ENCODE measurements at places on chromosomes 1 and 21.

DNA sequence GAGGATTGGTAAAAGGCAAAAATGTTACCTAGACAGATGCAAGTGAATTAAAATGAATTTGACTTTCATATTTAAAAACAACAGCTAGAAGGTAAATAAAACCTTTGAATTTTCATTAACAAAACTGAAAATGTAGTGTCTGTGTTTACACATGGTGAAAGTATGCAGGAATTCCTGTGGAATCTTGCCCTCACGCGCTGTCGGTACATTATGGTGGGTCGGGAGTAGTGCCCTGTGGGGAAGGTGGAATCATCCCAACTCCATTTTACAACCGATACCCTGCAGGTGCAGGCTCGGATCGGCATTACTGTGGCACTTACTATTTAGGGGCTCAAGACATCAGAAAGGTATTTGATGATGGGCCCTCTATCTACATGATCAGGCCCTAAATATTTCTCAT lies 197.2 kb upstream of the MAP1LC3C start:
- no peak for DNase-seq

- DNase-seq: no peak
Measured at GRCh38 chr21:45318146-45318555, 30.5 kb upstream of the POFUT2 start.

GRCh38 chr1:182607566-182607965 lies 3.4 kb upstream of the RGS16 start:
- DNase-seq: no peak

DNA sequence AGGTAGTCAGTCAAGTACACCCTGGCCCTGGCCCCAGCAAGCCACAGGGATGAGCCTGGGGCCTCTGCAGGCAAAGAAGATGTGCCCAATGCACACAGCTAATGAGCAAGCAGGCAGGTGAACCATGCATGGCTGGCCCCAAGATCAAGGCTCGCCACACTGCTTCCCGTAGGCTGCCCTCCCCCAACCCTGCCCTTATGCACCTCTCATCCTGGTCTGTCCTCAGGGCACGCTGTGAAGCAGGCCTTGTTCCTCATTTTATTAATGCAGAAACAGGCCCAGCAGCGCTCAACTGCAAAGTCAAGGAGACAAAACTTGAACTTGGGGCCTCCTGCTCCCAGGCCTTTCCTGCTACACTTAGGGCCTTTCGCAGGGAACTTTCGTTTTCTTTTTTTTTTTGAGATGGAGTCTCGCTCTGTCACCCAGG lies 35.6 kb upstream of the ID3 start:
- no peak for DNase-seq

DNA sequence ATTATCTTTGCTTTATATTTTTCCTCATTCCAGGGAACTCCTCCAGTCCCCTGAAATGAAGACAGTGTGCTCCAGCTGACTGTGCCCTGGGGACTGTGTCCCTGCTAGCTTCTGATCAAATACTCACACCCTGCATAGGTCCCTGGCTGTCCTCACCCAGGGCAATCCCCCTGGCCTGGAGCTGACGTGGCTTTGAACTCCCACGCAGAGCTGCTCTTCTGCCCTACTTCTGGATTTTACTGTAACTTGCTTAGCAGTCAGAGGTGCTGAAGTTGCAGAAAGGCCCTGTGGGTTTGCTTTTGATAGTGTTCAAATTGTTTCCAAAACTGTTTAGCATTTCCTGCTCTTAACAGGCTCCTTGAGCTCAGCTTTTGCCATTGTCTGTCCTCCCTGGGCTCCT lies 186.5 kb downstream of the FASLG start:
- no peak for DNase-seq

DNA sequence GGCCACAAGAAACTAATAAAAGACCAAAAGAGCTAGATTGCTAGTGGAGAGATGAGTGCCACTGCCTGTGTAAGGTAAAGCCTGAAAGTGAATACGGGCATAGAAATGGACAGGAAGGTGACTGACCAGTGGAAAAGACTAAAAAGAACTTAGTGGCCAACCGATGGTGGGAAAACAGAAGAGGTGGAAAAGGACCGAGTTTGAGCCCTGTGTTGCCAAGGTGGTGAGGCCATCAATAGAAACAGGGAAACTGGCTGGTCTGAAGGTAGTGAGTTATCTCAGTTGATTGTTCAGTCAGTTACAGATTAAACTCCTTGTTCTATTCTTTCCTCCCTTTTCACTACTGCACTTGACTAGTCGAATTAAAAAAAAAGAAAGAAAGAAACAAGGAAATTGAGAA lies 2.5 kb downstream of the WDR77 start:
- no peak for DNase-seq

DNA sequence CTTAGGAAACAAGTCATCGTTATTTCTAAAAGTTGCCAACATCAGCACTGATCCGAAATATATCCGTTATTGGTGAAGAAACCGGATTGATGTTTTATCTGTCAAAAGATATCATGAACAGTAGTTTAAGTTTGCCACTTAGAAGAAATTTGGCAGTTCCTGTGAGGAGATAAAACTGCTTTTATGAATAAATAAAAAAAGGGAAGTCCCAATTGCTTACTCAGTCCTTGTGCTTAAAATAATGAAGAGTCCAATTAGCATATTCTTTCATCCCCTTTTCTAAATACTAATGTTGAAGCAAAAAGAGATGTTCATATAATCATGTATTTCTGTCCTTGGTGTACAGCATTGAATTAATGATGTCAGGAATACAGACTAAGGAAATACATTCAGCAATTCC lies 164.6 kb downstream of the NCAM2 start:
- DNase-seq: no peak

- DNase-seq: no peak
Measured at GRCh38 chr1:55338448-55338820, 123.3 kb upstream of the USP24 start.

DNA sequence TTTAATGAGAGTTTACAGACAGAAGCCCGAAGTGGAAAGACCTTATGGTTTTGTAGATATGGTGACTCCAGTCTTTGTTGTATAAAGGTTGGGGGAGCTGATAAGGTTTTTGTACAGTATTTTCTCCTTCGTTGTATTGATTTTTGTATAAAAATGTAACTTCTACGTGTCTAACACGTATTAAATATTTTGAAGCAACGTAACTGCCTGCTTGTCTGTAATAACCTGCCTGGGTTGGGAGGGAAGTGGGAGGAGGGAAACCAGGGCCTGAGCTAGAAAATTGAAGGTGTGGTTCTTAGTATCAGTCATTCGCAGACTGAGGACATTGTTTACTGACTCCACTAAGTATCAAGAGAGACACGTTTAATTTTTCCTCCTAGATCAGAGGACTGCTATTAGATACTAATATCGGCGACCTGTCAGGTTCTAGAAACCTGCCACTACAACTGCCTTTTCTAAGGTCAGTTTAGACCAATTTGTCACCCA lies 2.2 kb downstream of the IER5 start:
- DNase-seq: no peak

DNA sequence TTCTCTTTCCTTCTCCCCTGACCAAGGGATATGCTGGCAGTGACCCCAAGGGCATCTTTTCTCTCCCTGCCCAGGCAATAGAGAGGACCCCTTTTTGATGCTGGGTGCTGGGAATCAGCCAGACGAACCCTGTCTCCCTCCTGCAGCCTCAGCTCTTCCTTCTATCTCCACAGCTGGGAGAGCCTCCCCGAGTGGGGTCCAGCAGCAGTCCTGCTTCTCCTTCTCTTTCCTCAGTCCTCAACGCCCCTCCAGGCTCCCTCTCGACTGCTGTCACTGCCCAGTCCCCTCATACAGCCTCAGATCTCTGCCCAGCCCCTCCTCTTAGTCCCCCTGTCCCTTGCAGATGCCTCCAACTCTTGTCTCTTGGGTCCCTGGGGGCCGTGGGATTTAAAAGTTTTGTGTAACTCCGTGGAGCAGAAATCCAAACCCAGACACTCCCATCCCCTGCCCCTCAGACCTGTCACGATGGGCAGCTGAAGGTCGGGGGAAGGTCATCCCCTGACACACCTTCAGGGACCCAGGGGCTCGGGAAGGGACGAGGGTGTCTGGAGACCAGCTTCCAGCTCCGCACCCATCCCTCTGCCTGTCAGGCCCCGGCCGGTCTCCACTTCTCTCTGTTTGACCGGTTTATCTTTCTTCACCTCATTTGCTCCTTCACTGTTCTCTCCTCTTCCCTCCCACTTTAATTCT lies 5.8 kb upstream of the ETV3L start:
- no peak for DNase-seq

DNA sequence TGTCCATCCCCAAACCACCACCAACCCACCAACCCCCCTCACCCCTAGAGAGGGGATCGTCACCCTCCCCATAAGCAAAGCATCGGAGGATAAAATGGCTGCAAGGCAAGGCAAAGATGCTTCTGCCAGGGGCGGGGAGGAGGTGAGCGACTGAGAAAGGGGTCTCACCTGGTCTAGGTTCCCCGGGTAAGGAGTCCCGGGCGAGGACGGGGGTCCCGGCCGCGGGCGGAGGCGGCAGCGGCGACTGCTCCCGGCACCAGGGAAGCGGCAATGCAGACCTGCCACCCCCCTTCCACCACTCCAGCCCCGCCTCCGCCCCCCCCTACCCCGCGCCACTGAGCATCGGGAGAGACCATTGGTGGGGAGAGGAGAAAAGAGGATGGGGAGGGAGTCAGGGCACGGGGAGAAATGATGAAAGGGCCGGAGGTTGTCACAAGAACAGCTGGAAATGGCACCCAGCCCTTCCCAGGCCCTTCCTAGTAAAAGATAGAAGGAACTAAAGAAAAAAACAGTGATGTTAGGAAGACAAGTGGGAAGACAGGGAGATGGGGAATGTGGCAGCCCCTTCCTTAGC lies at the start of gene SV2A:
TSS of gene SV2A (minus strand) at position 274 of the 574 bp plus-strand sequence. CDS start 4,004 bp downstream, outside the sequence.
- DNase-seq: no peak

DNA sequence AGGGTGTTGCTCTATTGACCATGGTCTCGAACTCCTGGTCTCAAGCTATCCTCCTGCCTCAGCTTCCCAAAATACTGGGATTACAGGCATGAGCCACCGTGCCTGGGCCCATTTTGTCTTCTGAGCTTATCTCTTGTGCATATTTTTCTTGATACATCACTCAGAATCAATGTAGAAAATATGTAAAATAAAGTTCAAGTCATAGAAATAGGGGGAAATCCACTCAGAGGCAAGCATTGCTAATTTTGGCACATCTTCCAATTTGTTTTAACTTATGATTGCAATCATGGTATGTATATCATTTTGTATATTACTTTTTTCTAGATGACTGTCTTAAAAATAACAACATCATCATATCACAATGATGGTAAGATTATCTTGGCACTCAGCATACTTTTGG lies 21.6 kb downstream of the RIT1 start:
- no peak for DNase-seq

- DNase-seq: no peak
Measured at GRCh38 chr1:40927781-40928180, 51.7 kb upstream of the CTPS1 start.

GRCh38 chr1:183131166-183131565 lies 54.9 kb upstream of the LAMC2 start:
- no peak for DNase-seq

DNA sequence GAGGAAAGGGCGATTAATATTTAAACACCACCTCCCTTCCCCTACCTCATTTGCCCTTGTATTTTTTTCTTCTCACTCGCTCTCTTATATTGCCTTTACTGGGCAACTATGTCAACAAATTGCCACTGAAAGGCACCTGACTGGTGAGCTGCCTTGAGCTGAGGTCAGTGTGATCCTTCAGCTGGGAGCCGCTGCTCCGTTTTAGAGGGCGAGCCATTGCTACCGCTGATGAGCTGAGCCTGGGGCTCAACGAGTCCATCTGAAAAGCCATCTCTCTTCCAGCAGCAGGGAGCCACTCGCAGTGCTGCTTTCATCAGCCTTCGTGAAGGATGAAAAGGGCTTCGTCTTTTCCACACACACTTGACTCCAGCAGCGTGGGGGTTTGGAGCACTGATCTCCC lies 108.0 kb upstream of the KIF26B start:
- DNase-seq: no peak

DNA sequence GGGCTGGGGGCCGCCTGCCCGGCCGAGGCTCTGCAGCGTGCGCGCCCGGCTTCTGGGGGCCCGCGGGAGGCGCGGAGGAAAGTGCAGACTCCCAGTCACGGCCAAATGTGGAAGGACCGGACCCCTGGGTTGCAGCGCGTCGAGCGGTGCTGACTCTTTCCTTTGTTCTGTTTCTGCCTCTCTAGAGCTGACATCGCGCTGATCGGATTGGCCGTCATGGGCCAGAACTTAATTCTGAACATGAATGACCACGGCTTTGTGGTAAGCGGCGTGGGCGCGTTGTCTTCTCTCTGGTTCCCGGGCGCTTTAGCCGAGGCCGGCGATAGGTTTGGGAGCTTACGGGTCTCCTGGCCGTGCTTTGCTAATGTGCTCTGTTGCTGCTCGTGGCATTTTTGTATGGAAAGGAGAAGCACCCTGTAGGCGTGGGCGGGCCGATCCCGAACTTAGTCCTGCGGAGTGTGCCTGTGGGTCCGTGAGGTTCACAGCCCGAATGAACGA lies 629 bp downstream of the PGD start:
- no peak for DNase-seq

DNA sequence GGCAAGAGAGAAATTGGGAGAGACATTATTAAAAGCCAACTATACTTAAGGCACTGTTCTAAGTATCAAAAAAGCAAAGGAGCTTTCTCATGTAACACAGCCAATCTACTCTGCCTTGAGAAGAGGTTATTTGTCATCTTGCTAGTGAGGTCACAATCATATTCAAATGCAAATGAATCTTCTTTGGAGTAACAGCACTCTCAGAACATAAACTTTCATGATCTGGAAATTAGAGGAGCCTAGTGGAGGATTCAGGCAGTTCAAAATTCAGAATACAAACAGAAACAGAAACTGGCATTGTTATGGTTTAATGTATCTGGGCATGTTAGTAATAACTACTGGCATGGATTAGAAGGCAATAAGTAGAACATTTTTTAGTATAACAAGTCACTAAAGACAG lies 57.4 kb downstream of the ARID4B start:
- no peak for DNase-seq

- no peak for DNase-seq
Measured at GRCh38 chr1:238488401-238488800, 597.7 kb upstream of the ZP4 start.

GRCh38 chr1:39675220-39675619 lies 3.3 kb upstream of the NT5C1A start:
- no peak for DNase-seq

GRCh38 chr1:66351913-66352312 lies 182.0 kb upstream of the SGIP1 start:
- DNase-seq: no peak

DNA sequence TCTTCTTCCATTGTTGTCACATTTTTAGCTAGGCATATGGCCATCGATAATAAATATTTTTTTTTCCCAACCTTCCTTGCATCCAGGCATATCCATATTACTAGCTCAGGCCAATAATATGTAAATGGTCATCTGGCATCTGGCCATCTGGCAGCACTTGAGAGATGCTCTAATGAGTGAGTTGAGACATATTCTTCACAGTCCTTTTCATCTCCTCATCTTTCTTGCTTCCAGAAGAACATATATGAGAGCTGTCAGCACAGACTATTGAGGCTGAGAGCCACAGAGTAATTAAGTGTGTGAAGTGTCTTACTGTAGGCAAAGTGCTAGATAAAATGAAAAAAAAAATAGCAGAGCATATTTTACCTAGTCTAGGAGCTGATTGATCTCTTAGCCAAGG lies 628.4 kb upstream of the TMPRSS15 start:
- DNase-seq: no peak

Measured in dermis microvascular lymphatic vessel endothelial cell (primary cell).